Dermis microvascular lymphatic vessel endothelial cell (primary cell): ENCODE measurements at places on chromosomes 6 and 20. TPM values are rescaled to one million over a fixed set of nuclear protein-coding genes. Genes with fewer than 3 reads are reported as not detected.

Gene LBP
- total RNA-seq = under 0.01 and 0.13 TPM in 2 replicates

DNA sequence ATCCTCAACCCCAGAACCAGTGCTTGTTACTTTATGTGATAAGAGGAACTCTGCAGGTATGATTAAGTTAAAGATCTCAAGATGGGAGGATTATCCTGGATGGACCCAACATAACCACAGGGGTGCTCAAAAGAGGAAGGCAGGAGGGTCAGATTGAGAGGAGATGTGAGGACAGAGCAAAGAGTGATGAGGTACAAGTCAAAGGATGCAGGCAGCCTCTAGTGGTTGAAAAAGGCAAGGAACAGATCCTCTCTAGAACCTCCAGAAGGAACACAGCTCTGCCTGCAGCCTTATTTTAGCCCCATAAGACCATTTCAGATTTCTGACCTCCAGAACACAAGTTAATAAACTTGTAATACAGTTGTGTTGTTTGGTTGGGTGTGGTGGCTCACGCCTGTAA is 41.2 kb downstream of the PDSS2 start:
- DNase-seq = peak; percentile 7

Gene RIPPLY2
- total RNA-seq = 0.13 and 0.51 TPM in 2 replicates

- no peak for DNase-seq
Observed at GRCh38 chr20:21280522-21281016, 22.6 kb upstream of the XRN2 start.

Gene GATA5
- not detected in 2 replicates for total RNA-seq

Gene MLIP
- total RNA-seq = 1.3 and 2.6 TPM in 2 replicates

DNA sequence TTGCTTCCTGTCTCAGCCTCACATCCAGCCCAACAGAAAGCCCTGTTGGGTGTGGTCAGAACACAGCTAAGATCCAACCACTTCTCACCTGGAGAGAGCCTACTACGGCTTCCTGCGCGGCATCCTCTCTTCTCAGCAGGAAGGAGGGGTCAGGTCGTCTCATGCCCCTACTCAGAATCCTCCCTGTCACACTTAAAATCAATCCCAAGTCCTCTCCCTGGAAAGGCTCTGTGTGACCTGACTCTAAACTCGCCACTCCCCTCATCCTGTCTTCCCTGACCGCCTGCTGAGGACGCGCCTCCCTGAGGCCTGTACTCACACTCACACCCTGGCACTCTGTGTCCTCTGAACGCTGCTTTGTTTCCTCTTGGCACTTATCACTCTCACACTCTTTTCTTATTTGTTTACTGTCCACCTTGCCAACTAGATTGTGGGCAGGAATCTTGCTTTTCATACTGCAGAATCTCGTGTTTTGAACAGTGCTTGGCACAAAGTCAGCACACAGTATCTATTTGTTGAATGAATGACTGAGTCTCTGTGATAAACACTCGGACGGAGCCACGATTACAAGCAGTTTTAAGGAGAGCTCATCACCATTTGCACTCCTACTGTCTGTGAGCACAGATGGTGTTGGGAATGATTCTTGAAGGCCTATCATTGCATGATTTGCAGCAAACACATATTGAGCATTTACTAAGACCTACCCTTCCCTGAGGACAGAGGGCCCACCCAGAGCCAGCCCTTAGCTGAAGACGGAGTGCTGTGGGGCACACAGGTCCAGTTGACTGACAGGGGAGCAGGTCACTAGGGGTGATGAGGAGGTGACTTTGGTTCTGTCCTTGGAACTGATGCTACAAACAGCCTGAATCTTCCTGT is 18.7 kb downstream of the RAB5IF start:
- no peak for DNase-seq

DNA sequence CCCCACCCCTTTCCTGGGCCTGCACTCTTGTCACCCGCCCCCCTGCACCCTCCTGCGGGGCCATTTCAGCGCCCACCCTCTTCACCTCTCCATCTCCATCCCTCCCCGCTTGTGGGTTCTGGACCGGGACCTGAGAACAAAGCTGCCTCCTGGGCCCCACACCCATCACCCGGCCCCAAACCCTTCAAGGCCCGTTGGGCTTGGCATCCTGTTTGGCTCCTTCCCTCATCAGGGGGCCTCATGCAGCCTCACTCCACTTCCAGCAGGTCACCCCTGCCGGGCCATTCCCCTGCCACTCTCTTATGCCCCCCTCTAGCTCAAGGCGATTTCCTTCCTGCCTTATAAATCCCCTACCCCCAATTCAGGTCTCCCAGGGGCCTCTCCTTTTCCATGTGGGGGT is 67.4 kb downstream of the SRC start:
- no peak for DNase-seq

- DNase-seq = no peak
Observed at GRCh38 chr6:8627085-8627861, 191.9 kb upstream of the SLC35B3 start.

Gene CST2
- not detected in 2 replicates for total RNA-seq

DNA sequence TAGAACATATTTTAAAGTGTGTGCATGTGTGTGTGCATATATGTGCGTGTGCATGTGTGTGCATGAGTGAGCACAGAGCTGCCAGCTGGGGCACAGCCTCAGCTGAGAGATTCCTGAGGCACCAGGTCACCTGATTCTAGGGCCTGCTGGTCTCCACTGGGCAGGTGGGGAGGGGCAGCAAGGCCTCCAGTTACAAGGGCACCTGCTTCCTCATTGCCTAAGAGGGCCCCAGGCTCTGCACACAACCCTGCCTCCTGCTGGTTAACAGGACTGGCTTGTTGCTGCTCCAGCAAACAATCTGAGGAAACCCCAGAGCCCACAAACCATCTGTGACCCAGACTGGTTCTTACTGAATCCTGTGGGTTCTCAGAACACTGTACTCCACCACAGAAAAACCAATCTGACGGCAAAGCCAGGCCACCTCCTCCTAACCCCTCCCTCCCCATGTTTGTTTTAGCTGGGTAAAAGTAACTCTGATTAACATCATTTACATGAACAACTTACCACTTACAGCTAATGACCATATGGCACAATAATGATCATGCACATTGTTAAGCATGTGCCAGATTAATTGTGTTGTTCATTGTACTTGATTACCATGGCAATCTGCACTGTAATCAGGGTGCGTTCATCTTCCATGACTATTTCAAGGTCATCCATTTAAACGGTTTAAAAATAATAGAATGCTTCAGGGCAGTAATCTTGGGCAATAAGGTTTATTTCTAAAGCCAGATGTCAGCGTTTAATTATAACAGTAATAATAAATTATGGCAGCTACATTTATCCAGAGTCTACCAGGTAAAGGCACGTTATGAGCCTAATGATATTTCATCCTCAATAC is 23.1 kb upstream of the UBE2J1 start:
- DNase-seq = no peak

Gene PNLDC1
- total RNA-seq = not detected in 2 replicates

- DNase-seq = no peak
Observed at GRCh38 chr6:148365041-148365440, 22.4 kb downstream of the SASH1 start.

Gene HLA-DQB1
- under 0.01 and 0.13 TPM in 2 replicates for total RNA-seq

GRCh38 chr20:46232539-46232938 is 75.8 kb downstream of the CDH22 start:
- DNase-seq = no peak

Gene CNKSR3
- 6.8 and 8.3 TPM in 2 replicates for total RNA-seq

DNA sequence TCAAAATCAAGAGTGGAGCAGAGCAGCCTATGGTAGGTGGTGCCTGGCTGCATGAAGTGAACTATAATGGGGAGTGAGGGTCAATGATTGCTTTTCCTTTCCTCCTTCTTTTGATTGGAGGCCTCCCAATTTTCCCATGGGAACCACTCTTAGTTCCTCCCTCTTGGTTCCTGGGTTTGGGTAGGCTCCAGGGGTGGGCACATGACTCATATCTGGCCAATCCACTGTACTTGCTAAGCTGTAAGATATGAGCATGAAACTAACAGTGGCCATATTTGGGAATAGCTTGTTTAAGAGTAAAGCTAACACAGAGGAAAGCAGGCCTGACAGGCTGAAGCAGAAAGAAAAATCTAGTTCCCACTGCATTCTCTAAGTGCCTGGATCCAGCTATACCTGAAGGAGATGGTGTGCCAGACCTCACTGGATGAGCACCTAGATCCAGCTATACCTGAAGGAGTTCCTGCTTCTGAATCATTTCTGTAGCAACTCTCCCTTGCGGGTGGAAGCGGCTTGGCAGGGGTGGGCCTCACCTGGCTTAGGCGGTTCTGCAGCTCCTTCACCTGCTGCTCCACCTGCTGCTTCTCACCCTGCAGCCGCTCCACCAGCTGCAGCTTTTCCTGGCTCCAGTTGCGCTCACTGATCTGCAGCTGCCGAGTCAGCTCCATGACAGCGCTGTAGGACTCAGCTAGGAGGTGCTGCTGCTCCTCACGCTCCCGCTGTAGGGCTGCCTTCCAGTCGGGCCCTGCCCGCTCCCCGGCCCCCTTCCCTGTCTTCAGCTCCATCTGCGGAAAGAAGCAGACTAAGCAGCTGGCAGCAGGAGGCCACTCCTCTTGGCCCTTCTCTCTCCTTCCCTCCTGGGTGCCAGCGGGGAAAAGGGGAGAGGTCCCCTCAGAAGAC is 29.0 kb upstream of the DSN1 start:
- DNase-seq = peak; percentile 20

- DNase-seq = no peak
Observed at GRCh38 chr20:32189123-32189410, 18.5 kb downstream of the PLAGL2 start.

Gene RPN2
- 189 and 297 TPM in 2 replicates for total RNA-seq

GRCh38 chr6:168634541-168635328 is 193.8 kb downstream of the SMOC2 start:
- DNase-seq = no peak

- no peak for DNase-seq
Observed at GRCh38 chr6:105816847-105817246, 269.3 kb upstream of the PRDM1 start.

DNA sequence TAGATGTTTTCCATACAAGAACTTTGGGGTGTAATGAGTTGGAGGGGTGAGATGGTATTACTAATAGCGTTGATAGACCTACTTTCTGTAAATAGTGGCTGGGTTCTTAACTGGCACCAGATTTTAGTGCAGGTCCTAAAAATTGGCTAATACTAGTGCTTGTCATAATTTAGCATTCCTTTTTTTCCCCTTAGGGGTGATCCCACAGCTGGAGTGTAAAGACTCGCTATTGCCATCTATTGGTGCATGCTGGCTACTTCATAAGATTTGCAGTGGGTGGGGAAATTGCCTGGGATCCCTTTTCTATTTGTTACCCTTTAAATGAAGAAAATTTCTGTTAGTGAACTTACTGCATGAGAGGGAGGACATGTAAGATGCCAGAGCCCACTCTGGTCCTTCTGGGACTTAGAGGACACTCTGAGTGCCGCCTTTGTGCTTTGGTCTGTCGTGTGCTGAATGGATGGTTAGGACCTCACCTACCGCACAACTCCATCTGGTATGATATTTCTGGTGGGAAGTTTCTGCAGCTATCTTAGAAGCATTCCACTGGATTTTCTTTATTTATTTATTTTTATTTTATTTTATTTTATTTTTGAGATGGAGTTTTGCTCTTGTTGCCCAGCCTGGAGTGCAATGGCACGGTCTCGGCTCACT is 195.5 kb downstream of the JARID2 start:
- DNase-seq = peak; percentile 68

DNA sequence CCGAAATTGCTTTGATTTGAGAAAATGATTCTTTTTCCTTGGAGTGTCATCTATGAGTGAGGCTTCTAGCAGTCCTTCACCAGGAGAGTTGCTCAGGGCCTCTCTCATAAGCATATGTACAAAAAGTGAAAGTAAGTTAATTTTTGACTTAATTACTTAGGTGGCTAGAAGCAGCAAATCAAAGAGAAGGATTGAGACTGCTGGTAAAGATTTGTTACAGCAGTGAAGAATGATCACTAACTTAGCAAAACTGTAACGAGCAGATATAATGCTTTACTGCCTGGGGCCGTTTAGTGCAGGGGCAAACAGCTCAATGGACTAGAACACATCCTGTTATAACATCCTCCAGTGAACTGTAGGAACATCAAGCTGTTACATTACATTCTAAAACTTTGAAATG is 167.8 kb upstream of the RIPOR2 start:
- no peak for DNase-seq

- DNase-seq = no peak
Observed at GRCh38 chr6:160265869-160266476, 7.4 kb upstream of the SLC22A2 start.

- no peak for DNase-seq
Observed at GRCh38 chr20:54251096-54251495, 43.2 kb downstream of the PFDN4 start.

GRCh38 chr6:4124351-4124750 is 11.0 kb downstream of the ECI2 start:
- no peak for DNase-seq
